ENCODE measurements at places on chromosomes 3 and 15.

DNA sequence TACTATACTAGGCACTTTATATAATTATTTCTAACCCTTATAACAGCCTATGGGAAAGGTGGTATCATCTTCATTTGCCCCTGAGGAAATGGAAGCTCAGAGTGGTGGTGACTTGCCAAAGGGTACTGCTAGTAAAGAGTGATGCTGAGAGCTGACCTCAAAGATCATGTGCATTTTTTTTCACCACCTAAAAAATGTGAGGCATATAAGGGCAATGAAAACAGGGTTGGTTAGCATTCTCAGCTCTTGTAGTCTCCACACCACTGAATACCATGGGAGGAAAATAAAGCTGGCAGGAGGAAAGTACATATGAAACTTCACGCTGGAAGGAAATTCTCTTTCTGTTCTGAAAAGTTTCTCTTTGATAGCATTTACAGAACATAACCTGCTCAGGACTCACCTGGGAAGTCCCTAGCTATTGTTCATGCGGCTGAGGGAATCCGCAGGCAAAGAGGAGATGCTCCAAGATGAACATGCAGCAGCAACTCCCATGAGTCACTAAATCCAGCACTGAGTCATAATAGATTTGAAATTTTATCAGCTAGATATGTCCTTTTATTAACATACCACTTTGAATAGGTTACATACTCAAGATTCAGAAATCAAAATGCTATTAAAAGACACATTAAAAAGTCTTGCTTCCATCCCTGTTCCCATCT, 17.3 kb downstream of the FAIM start:
- no peak for DNase-seq

DNA sequence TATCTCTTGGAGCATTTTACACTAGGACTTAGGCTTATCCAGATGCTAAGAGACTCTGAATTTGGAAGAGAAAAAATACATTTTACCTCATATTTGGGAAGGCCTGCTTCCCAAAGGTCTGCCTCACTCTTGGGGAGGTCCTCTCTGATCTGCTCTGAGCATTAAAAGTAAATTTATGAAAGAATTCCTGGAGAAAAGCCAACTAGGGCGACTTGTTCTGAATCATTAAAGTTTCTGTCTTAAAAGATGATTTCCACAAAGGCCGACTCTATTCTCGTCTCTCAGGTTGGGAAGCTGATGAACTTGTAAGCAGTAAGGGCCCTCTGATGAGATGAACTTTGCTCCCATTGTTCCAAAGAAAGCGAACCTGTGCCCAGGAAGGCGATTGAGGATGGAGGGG, 48.7 kb upstream of the HES1 start:
- no peak for DNase-seq

DNA sequence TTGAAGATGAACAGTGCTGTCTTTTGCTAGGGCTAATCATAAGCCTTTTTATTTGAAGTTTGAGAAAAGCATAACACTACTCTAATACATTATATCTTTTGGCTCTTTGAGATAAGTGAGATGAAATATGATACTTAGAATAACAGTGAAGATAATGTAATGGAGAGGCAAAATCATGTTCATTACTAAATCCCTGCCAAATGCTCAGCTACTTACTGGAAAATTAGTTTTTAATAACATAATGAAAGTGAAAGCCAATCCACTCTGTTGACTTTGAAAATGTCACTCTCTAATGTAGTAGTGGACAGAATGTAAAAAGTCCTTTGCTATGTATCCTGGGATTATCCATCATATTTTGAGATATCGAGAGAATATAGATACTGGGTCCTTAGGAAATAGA, 35.9 kb upstream of the MYH15 start:
- no peak for DNase-seq

DNA sequence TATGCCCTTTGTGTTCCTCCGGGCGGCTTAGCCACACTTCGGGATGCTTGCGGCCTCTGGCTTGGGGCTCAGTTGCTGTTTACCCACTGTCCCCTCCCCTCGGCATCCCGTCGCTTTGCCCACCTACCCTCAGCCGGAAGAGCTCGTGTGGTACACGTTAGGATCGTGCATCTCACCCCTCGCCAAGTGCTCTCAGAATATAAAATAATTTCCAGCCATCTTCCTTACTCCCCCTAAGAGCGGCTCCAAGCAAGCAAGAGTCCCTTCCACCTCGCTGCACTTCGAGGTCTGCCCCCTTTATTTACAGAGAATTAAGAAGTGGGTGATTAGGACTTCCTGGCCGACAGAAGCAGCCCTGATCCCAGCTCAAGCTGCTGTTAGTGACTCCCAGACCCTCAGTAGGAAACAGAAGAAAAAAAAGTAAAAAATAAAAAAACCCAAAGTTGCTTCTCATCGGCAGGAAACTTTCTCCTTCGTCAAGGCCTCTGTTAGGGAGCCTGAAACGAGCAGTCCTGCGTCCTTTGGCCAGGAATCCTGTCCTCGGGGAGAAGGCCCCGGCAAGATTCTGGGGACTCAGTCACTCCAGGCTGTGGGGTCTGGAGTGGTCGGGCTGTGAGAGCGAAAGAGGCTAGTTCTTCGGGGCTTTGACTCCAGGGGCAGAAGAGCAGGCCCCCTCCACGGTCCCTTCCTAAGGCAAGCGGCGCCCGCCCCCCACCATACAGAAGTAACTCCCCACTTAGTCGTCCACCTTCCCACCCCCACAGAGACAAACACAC, 3.0 kb downstream of the MEIS2 start:
- peak; percentile 55 for DNase-seq

- no peak for DNase-seq
Measured at GRCh38 chr3:98744283-98744682, 18.9 kb upstream of the ST3GAL6 start.

DNA sequence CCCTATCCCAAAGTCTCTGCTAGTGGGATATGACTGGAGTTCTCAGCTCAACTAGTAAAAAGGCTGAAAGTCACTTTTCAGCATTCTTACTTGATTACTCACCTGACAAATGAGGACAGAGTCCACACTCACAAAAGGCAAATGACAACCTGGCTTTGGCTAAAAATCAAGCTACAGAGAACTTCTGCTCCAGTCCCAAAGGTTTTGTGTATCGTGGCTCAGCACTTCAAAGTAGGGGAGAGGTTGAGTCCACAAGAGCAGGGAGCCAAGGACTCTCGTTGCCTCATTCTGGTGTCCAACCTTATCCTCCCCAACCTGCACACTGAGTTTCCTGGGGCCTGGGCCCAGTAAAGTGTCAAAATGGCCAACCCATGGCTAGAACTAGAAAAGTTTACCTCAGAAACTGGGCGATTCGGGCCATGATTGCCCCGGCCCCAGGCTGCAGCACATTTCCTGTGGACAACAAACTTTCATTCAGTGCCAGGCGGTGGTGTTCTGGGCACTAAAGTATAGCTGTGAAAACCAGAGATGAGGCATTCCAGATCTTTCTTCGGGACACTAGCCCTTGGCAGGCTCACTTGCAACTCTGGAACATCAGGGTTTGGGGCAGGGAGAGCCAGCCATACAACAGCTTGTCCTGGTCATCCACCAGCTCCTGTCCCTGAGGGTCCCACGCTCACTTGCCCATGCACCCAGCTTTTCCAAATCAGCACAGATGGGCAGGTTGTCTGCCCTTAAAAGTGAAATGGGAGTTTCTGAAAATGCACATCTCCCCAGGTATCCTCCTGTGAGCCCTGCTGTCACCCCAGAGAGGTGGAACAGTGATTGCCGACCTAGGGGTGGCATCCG, 3.1 kb downstream of the ACAA1 start:
- DNase-seq, result no peak

GRCh38 chr3:104273046-104273649, 1093.6 kb upstream of the ALCAM start:
- no peak for DNase-seq

- no peak for DNase-seq
Measured at GRCh38 chr3:76566904-76567303, 473.0 kb upstream of the ROBO2 start.

GRCh38 chr15:65796610-65797078, 4.6 kb upstream of the DENND4A start:
- no peak for DNase-seq

DNA sequence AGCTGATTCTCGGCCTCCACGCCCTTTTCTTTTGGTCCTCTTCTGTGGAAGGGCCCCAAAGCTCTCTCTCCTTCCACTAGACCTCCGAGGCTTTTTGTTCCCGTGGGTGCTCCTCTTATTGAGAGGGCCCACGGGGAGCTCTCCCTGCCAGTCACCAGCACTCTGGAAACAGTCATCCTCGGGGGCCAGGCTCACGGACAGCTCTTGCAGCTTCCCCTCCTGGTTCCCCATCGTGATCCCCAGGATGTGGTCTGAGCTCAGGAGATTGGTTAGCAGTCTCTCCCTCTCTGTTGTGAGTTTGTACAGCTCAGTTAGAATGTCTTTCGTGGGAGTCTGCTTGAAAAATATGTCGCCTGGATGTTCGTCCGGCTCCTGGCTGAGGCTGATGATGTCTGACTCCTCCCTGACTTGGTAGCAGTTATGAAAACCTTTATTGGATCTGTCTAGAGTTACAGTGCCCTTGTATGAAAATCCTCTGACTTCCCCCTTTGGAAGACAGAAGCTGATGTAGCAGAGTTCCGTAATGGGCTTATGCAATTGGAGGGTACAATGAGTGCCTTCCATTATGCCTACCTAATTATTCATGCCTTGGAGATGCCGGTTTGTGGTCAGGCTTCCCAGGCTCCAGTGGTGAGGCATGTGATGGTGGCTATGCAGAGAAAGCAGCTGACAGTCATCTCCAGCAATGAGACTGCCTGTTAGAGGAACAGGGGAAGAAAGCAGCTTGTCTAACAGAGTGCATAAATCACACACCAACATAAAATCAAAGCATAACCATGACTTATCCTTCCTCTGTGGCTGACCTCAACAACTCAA, 40.0 kb downstream of the FMN1 start:
- DNase-seq, result no peak

- DNase-seq, result no peak
Measured at GRCh38 chr3:31841515-31841914, 139.5 kb downstream of the OSBPL10 start.

DNA sequence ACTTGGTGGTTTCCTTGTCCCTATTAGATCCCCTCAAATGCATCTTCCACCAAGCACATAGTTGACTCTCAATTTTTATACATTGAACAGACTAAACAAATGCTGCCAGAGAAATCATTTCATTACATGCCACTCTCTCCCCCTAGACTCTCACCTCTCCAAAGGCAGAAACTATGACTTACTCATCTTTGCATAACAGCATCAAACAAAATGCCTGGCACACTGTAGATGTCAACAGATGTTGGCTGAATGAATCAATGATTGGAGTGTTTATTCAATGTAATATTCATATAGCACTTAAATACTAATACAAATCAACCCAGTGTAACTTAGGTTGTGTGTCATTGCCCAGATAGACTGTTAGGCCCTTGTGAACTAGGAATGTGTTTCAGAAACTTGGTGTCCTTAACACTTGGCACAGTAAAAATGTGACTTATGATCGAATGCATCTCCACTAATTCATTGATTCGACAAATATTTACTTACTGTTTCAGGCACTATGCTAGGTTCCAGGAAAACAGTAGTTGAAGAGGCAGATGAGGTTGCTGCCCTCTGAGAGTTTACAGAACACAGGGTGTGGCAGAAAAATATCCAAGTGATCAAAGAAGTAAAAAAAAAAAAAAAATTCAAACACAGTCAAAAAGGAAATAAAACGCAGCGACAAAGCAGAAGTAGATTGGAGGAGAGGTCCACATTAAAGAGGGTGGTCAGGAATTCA, 188.5 kb upstream of the LRRN1 start:
- no peak for DNase-seq

DNA sequence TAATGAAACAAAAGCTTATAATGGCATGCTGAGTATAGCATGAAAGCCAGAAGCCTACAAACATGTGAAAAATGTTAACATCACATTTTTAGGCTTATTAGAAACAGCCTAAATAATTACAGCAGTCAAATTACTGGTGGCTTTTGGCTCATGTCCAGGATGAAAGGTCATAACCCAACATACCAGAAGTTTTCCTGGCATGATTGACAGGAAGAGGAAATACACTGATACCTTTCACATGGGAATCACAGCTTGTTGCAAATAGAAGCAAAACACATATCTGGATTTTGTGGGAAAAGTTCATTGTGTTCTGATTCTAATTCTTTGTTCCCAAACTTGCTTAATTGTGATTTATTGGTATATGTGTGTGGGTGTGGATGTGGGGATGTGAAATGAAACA, 393.5 kb upstream of the ARRDC4 start:
- no peak for DNase-seq

- DNase-seq, result peak; percentile 81
Measured at GRCh38 chr15:92617549-92618520, 37.7 kb downstream of the FAM174B start.

GRCh38 chr3:126684218-126684751, 19.8 kb upstream of the CHCHD6 start:
- DNase-seq, result no peak

GRCh38 chr3:149466192-149466591, 8.3 kb upstream of the TM4SF4 start:
- DNase-seq, result peak; percentile 27

DNA sequence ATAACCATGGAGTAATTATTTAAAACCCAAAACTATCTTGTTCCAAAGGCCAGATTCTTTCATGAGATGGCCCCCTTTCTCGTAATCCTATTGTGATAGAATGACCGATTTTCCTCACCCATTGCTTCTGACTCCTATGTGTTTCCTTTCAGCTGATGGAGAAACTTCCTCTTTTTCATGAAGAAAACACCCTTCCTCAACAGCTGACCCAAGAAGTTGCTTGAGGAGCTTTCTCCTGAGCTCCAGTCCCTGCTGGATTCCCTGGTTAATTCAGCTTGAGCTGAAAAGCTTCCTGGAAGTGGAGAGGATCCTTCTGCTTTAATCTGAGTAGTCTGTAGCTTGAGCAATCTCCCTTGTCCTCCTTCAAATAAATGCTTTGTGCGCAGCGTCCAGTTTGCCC, 75.0 kb downstream of the BFSP2 start:
- DNase-seq, result no peak

- DNase-seq, result no peak
Measured at GRCh38 chr3:48247401-48247811, 6.5 kb downstream of the ZNF589 start.

- DNase-seq, result no peak
Measured at GRCh38 chr3:177051411-177051810, 145.9 kb downstream of the TBL1XR1 start.

GRCh38 chr3:140943781-140944552, 2.3 kb downstream of the SLC25A36 start:
- DNase-seq, result no peak

- peak; percentile 71 for DNase-seq
Measured at GRCh38 chr15:86231864-86232721, 152.4 kb downstream of the AGBL1 start.

DNA sequence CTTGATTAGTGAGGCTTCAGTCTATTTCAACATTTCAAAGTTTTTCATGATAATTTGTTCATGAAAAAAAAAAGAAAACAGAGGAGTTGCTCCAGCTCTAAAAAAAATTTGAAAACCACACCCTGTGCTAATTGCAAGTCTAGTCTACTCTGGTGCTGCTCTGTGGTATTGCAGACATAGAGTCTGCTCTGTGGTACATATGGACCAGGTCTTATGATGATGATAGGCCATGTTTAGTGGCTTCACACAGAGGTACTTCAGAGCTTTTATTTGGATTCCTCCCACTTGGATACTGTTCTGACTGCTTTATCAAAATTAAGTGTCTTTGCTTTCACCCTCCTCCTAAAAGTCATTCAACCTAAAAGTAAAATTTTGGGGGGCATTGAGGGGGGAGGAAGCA, 160.8 kb downstream of the ALCAM start:
- DNase-seq, result no peak

Measured in ELF-1 (cell line).